ENCODE measurements at places on chromosomes 13 and 19.
A peak's percentile ranks its signal among the peaks of the same experiment; 100 is the strongest.

DNA sequence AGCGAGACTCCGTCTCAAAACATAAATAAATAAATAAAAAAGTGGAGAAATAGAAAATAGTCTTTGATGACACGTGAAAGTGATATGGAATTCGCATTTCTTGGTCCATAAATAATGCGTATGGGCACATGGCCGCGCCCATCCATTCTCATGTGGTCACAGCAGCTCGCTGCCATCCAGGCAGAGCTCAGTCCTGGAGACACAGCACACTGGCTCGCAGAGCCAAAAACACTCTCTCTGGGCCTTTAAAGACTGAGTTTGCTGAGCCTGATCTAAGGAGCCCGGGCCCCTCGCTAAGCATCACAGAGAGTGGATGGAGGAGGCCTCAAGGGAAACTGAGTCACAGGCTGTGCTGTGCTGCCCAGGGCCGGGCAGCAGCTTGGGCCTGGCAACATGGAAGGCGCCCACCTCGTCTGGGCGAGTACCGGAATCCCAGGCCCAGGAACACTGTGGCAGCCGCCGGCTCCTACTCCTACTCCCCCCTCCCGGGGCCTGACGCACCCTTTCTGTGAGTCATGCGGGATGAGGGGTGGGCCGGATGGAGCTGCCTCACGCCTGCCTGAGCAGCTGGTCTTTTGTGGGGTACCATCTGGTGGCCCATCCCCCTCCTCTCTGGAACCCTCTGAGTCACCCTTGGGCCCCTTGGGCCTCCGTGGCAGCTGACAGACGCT, 28.9 kb upstream of the CACTIN start:
- peaks cover 18% of the 10 kb centered on the region for H3K36me3 ChIP-seq
- no peak overlapping the region for H3K4me3 ChIP-seq
- H3K27ac ChIP-seq, result no peak overlapping the region
- no peak for DNase-seq
- H3K4me1 ChIP-seq, result no peaks in the 10 kb centered on the region
- no peaks in the 10 kb centered on the region for H3K27me3 ChIP-seq

DNA sequence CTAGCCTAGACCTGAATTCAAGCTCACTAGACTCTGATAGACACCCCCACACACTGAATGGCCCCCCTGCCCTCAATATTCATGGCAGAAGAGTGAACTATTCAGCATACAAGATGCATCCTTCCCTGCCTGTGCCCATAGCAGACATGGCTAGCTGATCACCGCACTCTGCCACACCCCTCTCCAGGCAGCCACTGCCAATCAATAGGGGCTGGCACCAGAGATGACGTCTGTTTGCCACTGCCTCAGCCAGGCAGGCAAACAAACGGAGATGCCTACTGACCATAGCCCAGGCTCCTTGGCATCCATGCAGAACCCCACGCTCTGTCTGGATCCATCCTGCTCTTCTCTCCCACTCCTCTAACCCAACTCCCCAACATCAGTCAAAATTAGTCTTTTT, 13.8 kb upstream of the NPAS1 start:
- H3K27ac ChIP-seq, result no peak overlapping the region
- no peaks in the 10 kb centered on the region for H3K27me3 ChIP-seq
- DNase-seq, result no peak
- no peaks in the 10 kb centered on the region for H3K4me1 ChIP-seq
- no peak overlapping the region for H3K4me3 ChIP-seq
- H3K36me3 ChIP-seq, result peaks cover 5% of the 10 kb centered on the region

DNA sequence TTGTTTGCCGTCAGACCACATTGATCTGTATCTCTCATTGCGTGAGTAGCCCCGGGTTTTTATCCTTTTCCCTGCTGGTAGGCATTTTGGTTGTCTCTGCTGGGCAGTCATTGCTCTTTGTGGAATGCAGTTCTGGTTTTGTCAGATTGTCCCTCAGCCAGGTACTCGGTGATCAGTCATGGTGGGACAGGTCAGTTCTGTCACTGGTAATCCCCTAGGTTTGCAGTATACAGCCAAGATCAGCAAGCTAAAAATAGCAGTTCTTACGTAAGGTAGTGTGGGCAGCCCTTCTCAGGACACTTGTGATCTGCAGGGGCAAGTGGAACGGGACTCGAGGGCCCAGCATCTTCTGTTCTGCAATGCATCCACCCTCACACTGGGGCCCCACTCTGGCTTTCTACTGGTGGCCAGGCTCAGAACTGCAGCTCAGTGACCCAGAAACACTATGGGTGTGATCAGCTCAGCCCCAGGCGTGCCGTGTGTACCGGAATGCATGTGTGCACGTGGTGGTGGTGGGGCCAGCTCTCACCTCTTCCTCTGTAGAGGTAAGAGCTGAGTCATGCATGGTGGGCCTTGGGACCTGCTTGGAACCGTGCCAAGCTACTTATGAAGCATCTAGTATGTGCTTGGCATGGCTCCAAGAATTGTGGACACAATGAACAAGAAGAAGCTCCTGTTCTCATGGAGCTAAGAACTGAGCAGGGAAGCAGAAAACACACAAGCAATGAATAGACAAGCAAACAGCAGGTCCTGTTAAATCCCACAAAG, 6.3 kb downstream of the PLEKHF1 start:
- peaks cover 9% of the 10 kb centered on the region for H3K27me3 ChIP-seq
- DNase-seq, result no peak
- no peak overlapping the region for H3K4me3 ChIP-seq
- no peaks in the 10 kb centered on the region for H3K36me3 ChIP-seq

DNA sequence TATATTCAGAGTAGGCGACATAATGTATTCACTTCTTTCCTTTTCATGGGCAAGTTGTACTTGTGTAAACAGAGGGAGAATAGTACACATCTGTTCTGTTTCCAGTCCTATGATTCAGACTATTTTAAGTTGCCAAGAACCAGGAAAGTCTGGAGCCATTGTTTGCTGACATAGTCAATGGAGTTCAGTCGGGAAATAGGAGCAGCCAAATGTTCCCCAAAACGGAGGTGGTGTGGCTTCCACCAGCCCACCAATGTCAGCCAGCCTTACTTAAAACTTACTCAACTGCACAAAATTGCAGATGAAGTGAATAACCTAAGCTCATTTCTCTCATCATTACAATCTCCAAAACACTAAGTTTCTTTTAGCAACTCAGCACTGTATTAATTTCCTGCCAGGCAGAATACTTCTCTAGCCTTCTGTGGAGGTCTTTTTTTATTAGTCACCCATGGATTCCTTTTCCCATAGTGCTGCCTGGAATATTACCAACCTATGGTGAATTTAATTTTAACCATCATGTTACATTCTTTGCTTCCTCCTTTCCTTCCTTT, 22.3 kb upstream of the CSNK1A1L start:
- H3K36me3 ChIP-seq, result peaks cover 8% of the 10 kb centered on the region
- H3K4me1 ChIP-seq, result peaks cover 27% of the 10 kb centered on the region
- H3K27me3 ChIP-seq, result no peaks in the 10 kb centered on the region
- peak overlapping the region; percentile 88 for H3K27ac ChIP-seq

DNA sequence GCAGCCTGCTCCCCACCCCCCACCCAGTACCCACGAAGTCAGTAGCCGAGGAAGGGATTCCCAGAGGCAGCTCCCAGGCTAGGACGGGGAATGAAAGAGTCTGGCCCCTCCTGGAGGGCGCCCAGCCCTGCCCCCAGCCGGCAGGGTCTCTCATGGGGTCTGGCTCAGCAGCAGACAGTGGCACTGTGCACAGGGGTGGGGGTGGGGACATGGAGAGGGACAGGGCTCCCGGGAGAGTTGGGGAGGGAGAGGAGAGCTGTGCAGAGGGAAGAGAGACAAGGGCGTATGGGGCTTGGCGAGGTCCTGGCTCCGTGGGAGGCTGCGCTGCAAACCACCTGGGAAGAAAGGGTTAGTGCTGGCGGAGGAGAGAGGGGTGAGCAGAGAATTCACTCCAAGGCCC, 27.7 kb upstream of the ASF1B start:
- DNase-seq, result no peak
- H3K36me3 ChIP-seq, result peaks cover 8% of the 10 kb centered on the region
- no peak overlapping the region for H3K27ac ChIP-seq
- peaks cover 23% of the 10 kb centered on the region for H3K4me1 ChIP-seq
- H3K27me3 ChIP-seq, result no peaks in the 10 kb centered on the region

DNA sequence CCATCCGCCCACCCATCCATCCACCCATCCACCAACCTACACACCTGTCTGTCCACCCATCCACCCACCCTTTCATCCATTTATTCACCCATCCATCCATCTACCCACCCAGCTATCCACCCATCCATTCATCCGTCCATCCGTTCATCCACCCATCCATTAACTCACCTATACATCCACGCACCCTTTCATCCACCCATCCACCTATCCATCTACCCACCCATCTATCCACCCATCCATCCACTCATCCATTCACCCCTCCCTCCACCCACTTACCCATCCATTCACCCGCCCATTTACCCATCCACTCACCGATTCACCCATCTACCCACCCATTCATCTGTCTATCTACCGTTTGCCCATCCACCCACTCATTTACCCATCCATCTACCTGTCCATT, 17.6 kb downstream of the KLHL26 start:
- no peak overlapping the region for H3K27ac ChIP-seq
- H3K36me3 ChIP-seq, result no peaks in the 10 kb centered on the region
- H3K4me1 ChIP-seq, result peaks cover 43% of the 10 kb centered on the region
- DNase-seq, result no peak
- H3K4me3 ChIP-seq, result no peak overlapping the region

- H3K4me3 ChIP-seq, result peak overlapping the region; percentile 84
- H3K27ac ChIP-seq, result peak overlapping the region; percentile 89
- DNase-seq, result peak; percentile 69
- peaks cover 5% of the 10 kb centered on the region for H3K27me3 ChIP-seq
- peaks cover 8% of the 10 kb centered on the region for H3K4me1 ChIP-seq
Observed at GRCh38 chr19:12965017-12965811, 4.2 kb upstream of the DAND5 start.

DNA sequence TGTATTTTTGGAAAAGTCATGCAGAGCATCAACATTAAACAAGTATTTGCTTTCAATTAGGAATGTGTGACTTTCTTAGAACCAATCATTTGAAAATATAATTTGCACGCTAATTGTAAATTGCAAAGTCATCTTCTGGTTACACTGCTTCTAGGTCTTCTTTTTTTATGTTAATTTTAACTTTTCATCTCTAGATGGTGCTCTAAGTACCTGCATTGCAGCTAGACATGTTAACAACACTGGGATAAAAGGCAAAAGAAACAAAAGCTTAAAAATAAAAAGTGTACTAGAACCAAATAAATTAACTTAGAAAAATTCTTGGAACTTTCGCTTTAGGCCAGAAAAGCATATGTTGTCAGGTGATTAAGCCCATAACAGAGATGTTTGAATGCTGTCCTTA, 2758.2 kb downstream of the PCDH9 start:
- H3K36me3 ChIP-seq, result peaks cover 8% of the 10 kb centered on the region
- no peak overlapping the region for H3K27ac ChIP-seq
- no peak for DNase-seq
- peaks cover 26% of the 10 kb centered on the region for H3K4me1 ChIP-seq
- H3K4me3 ChIP-seq, result no peak overlapping the region
- no peaks in the 10 kb centered on the region for H3K27me3 ChIP-seq

DNA sequence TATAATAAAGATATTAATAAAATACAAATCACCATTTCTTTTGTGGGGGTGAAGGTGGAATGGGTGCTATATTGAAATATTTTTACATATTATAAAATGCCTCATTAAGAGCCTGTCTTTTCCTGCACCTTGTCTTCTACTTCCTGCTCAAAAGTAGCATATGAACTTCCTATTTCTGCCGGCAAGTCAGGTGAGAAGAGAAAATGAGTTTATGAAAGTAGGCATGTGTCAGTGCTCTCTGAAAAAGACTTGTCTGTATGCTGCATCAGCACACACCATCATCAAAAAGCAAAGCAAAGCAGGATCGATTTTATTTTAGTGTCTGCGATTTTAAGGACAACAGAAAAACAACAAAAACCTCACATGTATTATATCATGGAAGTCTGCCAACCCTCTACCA, 114.2 kb downstream of the RAP2A start:
- no peaks in the 10 kb centered on the region for H3K4me1 ChIP-seq
- DNase-seq, result no peak
- no peak overlapping the region for H3K4me3 ChIP-seq
- H3K27ac ChIP-seq, result no peak overlapping the region

DNA sequence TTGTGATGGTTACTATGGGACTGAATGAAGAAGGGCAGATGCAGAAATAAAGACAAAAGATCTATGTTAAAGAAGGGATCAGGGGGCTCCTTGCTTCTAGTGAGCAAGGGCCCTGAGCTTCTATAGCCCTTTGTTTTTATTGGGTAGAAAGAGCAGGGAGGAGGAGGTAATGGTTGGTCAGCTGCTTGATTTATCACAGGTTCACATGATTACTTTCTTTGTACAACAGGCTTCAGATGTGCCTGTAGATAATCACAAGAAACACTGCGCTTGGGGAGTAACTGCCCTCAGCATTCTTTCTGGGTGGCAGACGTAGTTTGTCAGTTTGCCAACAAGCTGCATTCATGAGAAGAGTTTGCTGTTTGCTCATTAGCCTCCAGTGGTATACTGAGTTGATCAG, 4.8 kb upstream of the ZNF439 start:
- H3K36me3 ChIP-seq, result peaks cover 5% of the 10 kb centered on the region
- no peaks in the 10 kb centered on the region for H3K27me3 ChIP-seq
- H3K4me1 ChIP-seq, result no peaks in the 10 kb centered on the region
- H3K27ac ChIP-seq, result no peak overlapping the region
- no peak for DNase-seq

GRCh38 chr13:98955336-98955735, 22.5 kb downstream of the DOCK9 start:
- H3K4me3 ChIP-seq, result no peak overlapping the region
- H3K27me3 ChIP-seq, result no peaks in the 10 kb centered on the region
- H3K36me3 ChIP-seq, result no peaks in the 10 kb centered on the region
- no peak for DNase-seq
- no peak overlapping the region for H3K27ac ChIP-seq

GRCh38 chr13:93098972-93099371, 127.6 kb upstream of the GPC6 start:
- no peak overlapping the region for H3K27ac ChIP-seq
- H3K36me3 ChIP-seq, result no peaks in the 10 kb centered on the region
- H3K4me1 ChIP-seq, result no peaks in the 10 kb centered on the region

All from mesothelial cell of epicardium (in vitro differentiated cells).